ENCODE measurements at places on chromosomes 16 and 17.
A peak's percentile ranks its signal among the peaks of the same experiment; 100 is the strongest.

DNA sequence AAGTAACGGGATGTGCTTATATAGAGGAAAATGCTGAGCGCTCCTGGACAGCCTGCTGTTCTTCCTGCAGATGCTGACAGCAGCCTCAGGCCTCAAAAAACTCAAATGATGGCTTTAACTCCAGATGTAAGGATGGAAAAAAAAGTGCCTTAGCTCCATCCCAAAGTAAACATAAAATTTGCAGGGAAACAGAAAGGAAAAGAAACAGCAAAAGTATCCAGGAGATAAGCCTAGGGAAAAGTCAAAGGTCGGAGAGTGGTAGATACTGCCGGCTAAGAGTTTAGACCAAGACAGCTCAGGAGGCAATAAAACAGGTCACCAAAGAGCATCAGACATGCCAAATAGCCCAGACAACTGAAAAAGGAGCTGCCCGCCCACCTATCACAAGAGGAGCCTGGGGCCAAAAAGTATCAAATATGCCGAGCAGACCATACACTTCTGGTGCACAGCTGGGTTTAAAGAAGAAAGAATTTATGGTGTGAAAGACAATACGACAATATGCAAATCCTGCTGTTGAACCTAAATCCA is 6.9 kb downstream of the KRT31 start:
- no peak for DNase-seq

DNA sequence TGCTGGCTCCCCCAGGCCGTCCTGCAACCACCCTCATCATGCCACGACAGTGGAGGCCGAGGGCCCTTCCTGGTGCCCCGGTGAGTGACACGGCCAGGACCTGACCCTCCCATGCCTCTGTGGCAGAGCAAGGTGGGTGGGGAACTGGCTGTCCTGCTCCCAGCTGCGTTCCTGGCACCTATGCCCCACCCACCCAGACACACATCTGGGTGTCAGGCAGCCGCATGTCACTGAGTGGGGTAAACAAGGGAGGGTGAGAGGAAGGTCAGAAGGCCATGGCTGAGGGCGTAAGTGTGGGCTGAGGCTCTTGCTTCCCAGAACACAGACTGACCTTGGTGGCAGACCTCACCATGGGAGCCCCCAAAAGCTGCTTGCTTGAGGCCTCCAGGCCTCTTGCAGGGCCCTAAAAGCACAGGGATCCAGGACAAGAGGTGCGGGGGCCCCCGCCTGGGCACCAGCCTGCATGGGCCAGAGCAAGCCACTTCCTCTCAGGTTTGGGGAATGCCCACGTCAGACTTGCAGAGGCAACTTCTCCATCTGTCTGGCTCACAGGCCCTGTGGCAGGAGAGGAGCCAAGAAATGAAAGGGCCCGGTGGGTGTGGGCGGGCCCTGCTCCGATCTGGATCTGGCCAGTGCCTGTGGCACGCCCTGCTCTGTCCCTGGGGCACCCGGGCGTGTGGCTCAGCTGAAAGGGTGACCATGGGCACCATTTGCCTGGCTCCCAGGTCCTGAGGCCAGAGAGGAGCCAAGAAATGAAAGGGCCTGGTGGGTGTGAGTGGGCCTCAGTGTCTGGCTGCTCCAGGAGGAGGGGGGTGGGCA is 3.9 kb upstream of the CCDC57 start:
- no peak for DNase-seq

- DNase-seq: no peak
These were observed 182.2 kb upstream of the CPHXL start for GRCh38 chr16:75908331-75909117.

DNA sequence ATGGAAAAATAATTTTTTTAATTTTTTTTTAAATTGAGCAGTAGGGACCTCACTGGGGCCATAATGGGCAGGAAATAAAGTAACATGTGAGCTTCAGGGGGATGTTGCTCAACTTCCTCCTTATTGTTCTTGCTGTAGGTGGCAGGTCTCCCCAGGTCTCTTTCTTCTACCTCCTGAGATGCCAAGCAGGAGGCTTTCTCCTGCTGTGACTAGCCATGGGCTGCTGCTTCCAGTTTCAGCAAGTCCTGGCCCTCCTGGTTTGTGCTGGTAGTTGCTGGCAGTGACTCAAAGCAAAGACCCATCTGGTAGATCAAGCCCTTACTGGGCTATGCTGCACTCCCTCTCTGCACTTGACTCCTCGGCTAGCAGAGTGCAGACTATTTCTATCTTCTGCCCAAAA is 2.3 kb downstream of the DPEP2NB start:
- no peak for DNase-seq

DNA sequence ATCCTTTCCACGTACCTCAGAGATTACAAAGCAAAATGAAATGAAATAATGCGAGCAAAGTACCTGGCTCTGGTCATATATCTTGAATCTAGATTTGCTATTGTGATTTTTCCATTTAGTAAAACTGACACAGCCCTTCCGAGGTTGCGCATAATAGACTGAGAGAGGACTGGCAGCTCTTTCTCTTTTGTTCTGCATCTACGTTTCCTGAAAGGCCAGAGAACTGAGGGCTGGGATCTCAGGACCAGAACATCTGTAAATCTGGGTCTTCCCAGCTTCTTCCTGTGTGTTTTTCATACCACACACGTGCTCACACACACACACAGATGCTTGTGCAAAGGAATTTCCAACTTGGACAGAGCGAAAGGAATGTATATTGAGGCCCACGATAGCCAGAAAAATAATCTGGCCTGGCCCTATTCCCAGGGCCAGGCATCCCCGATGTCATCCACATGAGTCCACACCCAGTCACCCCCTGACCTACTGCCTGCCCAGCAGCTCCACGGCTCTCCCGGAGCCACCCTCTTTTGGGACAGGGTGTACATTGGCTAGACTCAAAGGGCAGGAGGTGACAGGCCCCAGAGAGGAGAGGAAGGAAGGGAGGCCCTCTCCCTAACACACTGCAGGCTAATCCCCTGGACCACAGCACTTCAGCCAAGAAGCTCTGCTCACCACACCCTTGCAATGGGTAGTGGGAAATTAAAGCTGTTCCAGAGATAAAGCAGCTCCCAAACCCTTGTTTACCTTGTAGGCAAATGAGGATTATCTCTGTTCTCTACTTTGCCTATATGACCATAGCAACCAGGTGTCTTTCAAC is 41.8 kb downstream of the NOL11 start:
- no peak for DNase-seq

DNA sequence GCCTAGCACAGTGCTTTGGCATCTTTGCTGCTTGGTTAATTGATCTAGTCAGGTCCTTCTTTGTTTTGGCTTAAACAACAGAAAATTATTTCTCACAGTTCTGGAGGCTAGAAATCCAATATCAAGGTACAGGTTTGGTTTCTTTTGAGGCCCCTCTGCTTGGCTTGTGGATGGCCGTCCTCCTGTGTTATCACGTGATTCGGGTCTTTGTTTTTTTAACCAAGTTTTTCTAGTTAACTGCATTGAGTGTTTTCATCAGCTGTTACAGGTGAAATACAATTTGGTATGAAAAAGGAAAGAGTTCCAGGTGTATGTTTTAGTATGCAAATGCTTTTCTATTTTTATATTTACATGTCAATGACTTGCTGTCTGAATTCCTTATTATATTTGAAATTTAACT is 2.8 kb downstream of the NLK start:
- no peak for DNase-seq

DNA sequence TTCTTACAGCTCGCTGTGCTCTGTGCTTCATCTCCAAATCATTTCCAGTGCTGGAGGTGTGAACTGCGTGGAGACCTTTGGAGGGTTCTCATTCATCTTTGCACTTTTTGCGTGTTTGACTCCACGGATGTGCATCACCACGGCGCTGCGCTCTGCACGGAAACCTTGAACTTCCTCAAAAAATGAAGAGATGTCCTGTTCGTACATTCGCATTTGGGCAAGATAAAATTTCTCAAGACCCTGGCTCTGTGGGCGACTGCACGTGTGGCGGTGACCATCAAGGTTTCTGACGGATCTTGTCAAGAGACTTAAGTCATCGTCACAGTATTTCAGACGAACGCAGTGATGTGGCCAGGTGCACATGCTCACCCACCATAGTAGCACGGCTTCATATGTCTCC is 10.3 kb upstream of the PVALEF start:
- no peak for DNase-seq

DNA sequence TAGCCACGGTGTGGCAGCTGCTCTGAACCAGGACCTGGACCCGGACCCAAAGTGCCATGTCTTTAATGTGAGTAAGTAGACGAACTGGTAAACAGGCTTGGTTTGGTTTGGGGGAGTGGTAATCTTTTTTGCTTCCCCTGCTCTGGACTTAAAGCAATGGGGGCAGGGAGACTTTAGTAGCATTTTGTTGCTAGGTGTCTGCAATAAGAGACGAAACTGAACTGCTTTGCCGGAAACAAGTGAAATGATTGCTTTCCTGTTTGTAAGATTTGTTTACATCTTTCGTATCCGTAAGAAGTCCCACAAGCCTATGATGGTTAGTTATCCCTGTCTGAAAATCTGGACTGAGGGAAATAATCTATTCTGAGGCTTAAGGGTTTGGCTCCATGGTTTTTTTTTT is 21.5 kb downstream of the PRCD start:
- DNase-seq: no peak

DNA sequence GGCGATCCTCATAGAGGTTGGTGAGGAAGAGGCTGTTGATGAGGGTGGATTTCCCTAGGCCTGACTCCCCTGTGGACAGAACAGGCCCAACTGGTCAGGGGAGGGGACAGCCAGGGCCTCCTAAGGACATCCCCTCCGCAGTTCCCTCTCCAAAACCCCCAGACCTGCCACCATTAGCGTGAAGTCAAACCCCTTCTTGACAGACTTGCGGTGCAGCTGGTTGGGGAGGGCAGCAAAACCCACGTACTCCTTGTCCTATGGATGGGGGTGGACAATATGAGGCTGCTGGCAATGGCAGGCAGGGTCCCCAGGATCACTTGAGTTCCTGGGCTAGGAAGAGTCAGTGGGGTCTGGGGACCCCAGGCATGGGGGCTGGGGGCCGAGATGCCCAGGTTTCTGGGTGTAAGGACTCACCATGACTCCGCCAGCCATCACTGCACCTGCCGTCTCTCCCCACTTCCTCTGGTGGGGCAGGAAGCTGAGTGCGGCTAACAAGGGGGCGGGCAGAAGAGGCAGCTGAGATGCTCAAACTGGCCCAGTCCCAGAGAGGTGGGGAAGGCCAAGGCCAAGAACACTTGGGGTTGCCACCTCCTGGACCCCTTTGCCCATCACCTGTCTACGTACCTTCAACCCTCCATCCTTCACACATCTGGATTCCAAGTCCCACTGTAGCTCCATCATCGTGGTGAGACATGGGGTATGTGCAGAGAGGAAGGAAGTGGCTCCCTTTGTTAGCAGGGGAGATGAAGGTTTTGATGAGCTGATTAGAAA is at the start of gene SEPTIN1:
Gene SEPTIN1 (minus strand): TSS at position 451 of the 771 bp plus-strand sequence. CDS start 19 bp downstream, at position 432.
- DNase-seq: peak; percentile 89

- no peak for DNase-seq
These were observed 836 bp upstream of the MMP15 start for GRCh38 chr16:58024486-58025350.

DNA sequence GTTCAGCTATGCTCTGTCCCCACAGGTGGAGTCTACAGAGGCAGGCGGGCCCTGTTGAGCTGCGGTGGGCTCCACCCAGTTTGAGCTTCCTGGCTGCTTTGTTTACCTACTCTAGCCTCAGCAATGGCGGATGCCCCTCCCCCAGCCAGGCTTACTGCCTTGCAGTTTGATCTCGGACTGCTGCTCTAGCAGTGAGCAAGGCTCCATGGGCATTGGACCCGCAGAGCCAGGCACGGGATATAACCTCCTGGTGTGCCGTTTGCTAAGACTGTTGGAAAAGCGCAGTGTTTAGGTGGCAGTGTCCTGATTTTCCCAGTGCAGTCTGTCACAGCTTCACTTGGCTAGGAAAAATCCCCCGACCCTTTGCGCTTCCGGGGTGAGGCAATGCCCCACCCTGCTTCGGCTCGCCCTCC is 89.1 kb downstream of the BCAS3 start:
- DNase-seq: no peak

- DNase-seq: no peak
These were observed 398.9 kb downstream of the PMP22 start for GRCh38 chr17:14866266-14866665.

DNA sequence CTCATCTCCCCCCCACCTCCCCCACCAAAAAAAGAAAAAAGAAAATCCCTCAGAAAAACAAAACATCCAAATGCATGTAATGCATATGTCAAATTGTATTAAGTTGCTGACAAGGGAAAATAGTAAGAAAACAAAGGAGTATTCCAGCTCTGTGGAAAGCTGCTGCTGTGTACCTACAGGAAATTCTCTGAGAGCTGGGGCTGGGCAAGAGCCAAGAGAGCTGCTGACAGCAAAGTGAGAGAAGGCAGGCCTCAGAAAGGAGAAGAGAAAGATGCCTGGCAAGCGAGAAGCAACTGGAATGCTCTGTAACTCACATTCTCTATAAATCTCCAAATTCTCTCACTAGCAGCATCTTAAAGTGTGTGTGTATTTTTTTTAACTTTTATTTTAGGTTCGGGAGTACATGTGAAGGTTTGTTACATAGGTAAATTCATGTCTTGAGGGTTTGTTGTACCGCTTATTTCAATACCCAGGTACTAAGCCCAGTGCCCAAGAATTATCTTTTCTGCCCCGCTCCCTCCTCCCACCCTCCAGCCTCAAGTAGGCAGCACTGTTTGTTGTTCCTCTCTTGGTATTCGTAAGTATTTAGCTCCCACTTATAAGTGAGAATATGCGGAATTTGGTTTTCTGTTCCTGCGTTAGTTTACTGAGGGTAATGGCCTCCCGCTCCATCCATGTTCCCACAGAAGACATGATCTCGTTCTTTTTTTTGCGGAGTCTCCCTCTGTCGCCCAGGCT is 24.4 kb downstream of the CNTROB start:
- DNase-seq: no peak

GRCh38 chr16:26961459-26961858 is 105.3 kb upstream of the C16orf82 start:
- DNase-seq: no peak

All from naive thymus-derived CD8-positive, alpha-beta T cell (primary cell).